ENCODE measurements at places on chromosomes 1 and 21. TPM values are rescaled to one million over a fixed set of nuclear protein-coding genes. Genes with fewer than 3 reads are reported as not detected.

GRCh38 chr1:197101978-197102377 lies 34.9 kb upstream of the F13B start:
- DNase-seq, result no peak
- no peak overlapping the region for H3K27ac ChIP-seq
- H3K4me1 ChIP-seq, result no peaks in the 10 kb centered on the region
- no peaks in the 10 kb centered on the region for H3K36me3 ChIP-seq
- H3K27me3 ChIP-seq, result no peaks in the 10 kb centered on the region

- DNase-seq, result no peak
- no peaks in the 10 kb centered on the region for H3K4me1 ChIP-seq
- no peak overlapping the region for H3K27ac ChIP-seq
Observed at GRCh38 chr1:60108196-60108595, 34.6 kb upstream of the C1orf87 start.

- peak overlapping the region; percentile 30 for H3K27ac ChIP-seq
- H3K27me3 ChIP-seq, result no peaks in the 10 kb centered on the region
- no peak overlapping the region for H3K4me3 ChIP-seq
- DNase-seq, result no peak
Observed at GRCh38 chr1:24725209-24725651, 20.0 kb upstream of the CLIC4 start.

Gene LAD1
- total RNA-seq, result 91.8 TPM

Gene MIXL1
- total RNA-seq, result not detected

Gene OLFML2B
- 12.8 TPM for total RNA-seq

Gene C8A
- not detected for total RNA-seq

Gene TNFSF4
- total RNA-seq, result 0.74 TPM
